Mesangial cell (primary cell): ENCODE measurements at places on chromosomes 7 and 10. TPM values are rescaled to one million over a fixed set of nuclear protein-coding genes. Genes with fewer than 3 reads are reported as not detected.

Gene THSD7A
- total RNA-seq, result 0.16 and 1.4 TPM in 2 replicates

Gene LRRC17
- 23.5 and 71.7 TPM in 2 replicates for total RNA-seq

Gene ADRB1
- not detected in 2 replicates for total RNA-seq

Gene ADAM8
- total RNA-seq, result 0.81 and 1.9 TPM in 2 replicates

Gene CEP55
- 3.7 and 79.5 TPM in 2 replicates for total RNA-seq

Gene GPR141
- not detected in 2 replicates for total RNA-seq

Gene CASP2
- 16.2 and 17.8 TPM in 2 replicates for total RNA-seq

Gene SPOCK2
- total RNA-seq, result 17.8 and 103 TPM in 2 replicates

Gene DENND2A
- 4.7 and 20.7 TPM in 2 replicates for total RNA-seq

Gene CLRN3
- not detected in 2 replicates for total RNA-seq

Gene VPS26A
- 14.7 and 15.3 TPM in 2 replicates for total RNA-seq

Gene OGDHL
- total RNA-seq, result 0.98 and 18.1 TPM in 2 replicates

Gene NEUROG3
- total RNA-seq, result not detected in 2 replicates

Gene SPDYE2B
- total RNA-seq, result not detected in 2 replicates

Gene GTPBP10
- 5.7 and 10.1 TPM in 2 replicates for total RNA-seq

Gene PCGF5
- total RNA-seq, result 21.6 and 22.7 TPM in 2 replicates

Gene TSC22D4
- total RNA-seq, result 48.2 and 60.7 TPM in 2 replicates

Gene OPN4
- not detected in 2 replicates for total RNA-seq

Gene MYL7
- 0.38 TPM in 1 of 2 replicates, not detected in the other for total RNA-seq

Gene ELFN1
- 0.49 and 2.8 TPM in 2 replicates for total RNA-seq

Gene STAG3
- 0.25 and 0.33 TPM in 2 replicates for total RNA-seq

Gene EIF4EBP2
- total RNA-seq, result 23.3 and 29.8 TPM in 2 replicates

Gene ACTR3C
- total RNA-seq, result 2.3 and 8.4 TPM in 2 replicates

Gene UNCX
- total RNA-seq, result not detected in 2 replicates

Gene MAGI2
- total RNA-seq, result 0.81 and 4.6 TPM in 2 replicates

Gene SPDYE5
- total RNA-seq, result not detected in 2 replicates

Gene BCL7B
- total RNA-seq, result 37.3 and 49.9 TPM in 2 replicates

Gene NDUFB8
- 222 TPM in 2 replicates for total RNA-seq

Gene COL13A1
- 2.3 and 7.3 TPM in 2 replicates for total RNA-seq

Gene IDI2
- total RNA-seq, result not detected in 2 replicates

Gene ZCWPW1
- 0.25 and 0.81 TPM in 2 replicates for total RNA-seq

Gene MNX1
- 0.33 and 0.63 TPM in 2 replicates for total RNA-seq

Gene NXPH1
- not detected in 2 replicates for total RNA-seq

Gene STK31
- not detected in 2 replicates for total RNA-seq
